ENCODE measurements at places on chromosomes 12 and 14.

GRCh38 chr12:90627180-90627896, 327.6 kb downstream of the CCER1 start:
- peak; percentile 25 for DNase-seq

DNA sequence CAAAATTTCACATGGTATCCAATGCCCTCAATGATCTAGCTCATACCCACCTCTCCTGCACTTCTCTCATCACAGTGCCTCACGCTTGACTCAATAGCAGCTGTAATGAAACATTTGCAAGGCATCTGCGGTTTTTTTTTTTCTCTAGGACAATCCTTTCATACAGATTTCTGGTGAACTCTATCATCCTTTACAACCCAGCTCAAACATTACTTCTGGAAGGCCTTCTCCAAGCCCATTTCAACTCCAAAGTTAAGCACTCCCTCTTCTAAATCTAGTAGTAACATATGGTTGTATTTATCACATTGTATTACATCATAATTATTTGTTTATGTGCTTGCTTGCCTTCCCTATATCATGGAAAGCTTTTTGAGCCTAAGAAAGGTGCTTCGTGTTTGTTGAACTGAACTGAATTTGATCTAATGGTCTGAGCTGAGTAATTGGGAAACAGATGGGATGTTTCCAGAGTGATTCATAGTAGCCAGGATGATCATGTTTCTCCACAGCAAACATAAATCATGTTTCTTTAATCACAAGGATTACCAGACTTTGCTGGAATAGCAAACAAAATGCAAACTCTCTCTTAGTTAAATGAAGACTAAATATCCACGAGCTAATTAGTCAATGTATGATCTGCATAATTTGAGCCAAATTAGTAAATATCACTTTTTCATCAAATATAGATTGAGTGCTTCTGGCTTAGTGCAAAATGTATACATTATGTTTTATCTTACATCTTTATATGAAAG, 14.3 kb downstream of the CFL2 start:
- DNase-seq, result peak; percentile 73

- no peak for DNase-seq
Observed at GRCh38 chr12:129195081-129195480, 341.8 kb downstream of the GLT1D1 start.

GRCh38 chr14:50099335-50099734, 17.0 kb downstream of the VCPKMT start:
- no peak for DNase-seq

GRCh38 chr12:54991161-54991990, 6.8 kb upstream of the TESPA1 start:
- DNase-seq, result no peak

DNA sequence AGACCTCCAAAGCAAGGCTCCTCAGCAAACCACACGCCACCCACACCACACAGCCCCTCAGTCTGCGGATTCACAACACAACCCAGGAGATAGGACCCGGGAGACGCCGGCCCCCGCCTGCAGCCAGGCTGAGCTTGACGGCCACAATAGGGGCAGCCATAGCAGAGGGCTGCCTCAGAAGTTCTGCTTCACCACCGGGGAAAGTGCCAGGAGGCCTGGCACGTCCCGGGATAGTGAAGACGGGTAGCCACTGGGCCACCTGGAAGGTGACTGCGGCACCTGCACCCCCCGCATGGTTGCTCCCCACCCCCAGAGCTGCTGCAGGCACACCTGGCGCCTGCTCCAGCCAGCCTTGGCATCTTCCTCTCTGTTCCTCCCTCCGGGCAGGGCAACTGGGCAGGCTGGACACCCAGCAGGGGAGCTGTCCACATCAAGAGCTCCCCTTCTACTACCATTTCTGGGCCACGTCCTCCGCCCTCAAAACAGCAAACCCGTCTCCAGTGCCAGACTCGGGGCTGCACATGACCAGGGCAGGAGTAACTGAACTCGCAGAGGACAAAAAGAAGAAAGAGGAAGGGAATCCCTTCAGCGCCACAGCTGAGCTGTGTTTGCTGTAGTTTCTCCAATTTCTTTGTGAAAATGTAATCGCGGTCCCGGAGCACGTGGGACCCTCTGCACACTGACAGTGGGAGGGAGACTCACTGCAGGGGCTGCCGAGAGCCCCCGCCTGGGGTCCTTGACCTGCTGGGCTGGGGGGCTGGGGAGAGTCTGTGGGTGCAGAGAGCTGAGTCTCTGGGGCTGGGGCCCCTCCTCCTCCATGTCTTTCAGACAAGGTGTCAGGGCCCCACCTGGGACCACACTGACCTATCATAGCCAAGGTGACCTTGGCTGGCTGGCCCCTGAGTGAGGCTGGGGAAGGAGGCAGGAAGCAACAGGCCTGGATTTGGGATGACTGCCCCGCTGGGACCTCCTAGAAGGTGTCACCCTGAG, 74.2 kb upstream of the C14orf180 start:
- no peak for DNase-seq

GRCh38 chr14:90444077-90444696, 47.4 kb downstream of the CALM1 start:
- DNase-seq, result no peak

- DNase-seq, result no peak
Observed at GRCh38 chr12:128867466-128867865, 14.2 kb downstream of the GLT1D1 start.

GRCh38 chr12:104578453-104578852, 121.7 kb downstream of the CHST11 start:
- DNase-seq, result peak; percentile 96

GRCh38 chr14:95025218-95025617, 132.1 kb downstream of the DICER1 start:
- no peak for DNase-seq

GRCh38 chr12:83335748-83336147, 649.0 kb downstream of the TMTC2 start:
- DNase-seq, result no peak

DNA sequence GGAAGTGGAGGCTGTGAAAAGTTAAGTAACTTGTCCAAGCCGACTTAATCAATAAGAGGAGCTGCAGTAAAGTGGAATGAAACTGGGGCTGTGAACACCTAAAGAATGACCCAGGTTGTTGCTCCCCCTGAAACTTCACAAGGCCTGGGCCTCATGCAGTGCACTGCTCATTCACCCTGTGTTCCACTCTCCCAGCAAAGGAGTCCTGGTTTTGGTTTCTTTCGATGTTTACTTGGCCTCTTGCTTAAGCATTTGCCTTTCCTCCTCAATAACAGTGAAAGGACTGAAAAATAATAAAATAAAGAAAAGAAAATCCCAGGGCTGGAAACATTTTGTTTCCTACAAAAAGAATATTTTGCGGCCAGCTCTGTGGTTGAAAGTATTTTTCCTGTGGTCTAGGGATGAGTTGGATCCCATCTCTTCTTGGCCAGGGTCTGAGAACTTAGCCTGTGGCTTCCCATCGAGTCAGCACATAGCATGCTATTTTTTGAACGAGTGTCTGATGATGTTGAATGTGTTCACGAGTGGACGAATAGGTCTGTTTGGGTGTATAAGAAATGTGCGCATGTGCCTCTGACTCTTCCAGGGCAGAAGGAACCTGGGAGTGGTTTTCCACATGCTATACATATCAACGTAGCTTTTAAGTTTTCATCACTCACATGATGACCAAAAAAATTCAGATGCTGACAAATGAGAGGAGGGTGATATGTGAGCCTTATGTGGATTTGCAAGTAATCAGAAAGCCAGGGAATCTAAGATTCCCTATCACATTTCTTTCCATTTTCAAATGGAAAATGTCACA, 349.8 kb downstream of the ZFP36L1 start:
- peak; percentile 45 for DNase-seq

GRCh38 chr12:28771968-28772367, 377.1 kb upstream of the FAR2 start:
- no peak for DNase-seq

GRCh38 chr14:37763266-37763665, 167.8 kb downstream of the TTC6 start:
- DNase-seq, result no peak

GRCh38 chr14:99207456-99207855, 64.5 kb downstream of the BCL11B start:
- no peak for DNase-seq

DNA sequence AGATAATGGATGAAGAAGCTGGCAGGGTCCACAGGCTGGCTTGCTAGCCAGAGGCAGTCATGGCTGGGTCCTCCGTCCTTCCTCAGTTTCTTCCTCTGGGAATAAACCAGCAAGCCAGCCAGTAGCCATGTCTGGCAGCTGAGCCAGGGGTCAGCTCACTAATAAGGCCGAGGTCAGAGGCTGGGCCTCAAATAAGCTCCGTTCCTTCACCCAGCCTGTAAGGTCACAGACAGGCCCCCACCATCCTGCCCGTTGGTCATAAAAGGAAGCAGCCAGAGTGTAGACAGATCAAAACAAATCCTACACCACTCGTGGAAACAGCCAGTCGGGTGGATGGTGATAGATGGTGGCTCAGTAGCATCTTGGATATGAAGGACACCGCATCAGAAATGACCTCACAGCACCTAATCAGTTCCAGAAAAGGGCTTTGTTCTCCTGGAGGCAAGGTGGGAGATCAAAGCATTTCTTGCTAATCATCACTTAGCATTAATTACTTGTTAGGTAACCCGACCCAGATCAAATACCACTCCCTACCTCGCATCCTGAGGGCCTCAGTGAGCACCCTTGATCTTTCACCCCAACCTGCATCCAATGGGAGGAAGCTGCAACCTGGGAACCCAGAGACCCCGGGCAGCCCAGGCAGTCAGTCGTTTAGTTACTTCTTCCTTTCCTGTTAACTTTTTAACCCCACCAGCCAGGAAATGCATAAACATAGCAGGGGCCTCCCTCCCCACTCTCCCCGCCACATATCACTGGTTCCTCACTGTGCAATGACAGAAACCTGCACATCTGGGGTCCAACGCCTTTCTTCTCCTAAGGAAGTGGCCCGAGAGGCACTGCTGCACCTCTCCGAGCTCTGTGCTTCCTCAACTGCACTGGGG, 90.2 kb downstream of the KDM2B start:
- no peak for DNase-seq

DNA sequence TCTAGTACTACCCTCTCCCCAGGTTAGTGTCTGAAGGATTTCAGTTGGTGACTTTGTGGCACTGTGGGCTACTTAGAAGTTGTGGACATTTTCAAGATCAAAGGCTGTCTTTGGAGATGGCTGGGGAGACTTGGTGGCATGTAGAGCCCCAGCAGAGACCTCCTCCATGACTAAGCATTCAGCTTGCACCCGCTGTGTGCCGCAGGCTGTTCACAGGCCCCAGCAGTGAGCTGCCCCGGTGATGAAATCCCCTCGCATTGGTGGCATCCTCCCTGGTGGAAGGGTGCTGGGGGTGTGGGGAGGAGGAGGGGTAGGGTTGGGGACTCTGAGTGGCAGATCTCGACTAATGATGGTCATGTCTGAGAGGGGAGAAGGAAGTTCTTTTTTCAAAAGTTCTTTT, 173.9 kb downstream of the TSPAN9 start:
- DNase-seq, result no peak

DNA sequence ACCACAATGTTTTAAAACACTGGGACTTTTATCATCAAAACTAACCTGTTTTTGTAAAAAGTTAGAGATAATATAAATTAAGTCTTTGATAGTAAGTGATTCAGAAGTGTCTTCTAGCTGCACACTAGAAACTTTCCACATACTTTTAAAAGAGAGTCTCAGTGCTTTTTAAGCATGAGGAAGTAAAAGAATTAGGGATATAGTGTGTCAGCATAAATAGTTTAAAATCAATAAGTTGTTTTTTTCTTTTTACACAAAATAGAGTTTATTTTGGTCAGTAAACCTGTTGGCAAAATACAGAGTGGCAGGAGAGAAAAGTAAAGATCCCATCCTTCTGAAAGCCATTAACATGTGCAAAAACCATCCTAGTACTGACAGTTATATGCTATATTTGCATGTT, 1.7 kb downstream of the DNM1L start:
- DNase-seq, result no peak

DNA sequence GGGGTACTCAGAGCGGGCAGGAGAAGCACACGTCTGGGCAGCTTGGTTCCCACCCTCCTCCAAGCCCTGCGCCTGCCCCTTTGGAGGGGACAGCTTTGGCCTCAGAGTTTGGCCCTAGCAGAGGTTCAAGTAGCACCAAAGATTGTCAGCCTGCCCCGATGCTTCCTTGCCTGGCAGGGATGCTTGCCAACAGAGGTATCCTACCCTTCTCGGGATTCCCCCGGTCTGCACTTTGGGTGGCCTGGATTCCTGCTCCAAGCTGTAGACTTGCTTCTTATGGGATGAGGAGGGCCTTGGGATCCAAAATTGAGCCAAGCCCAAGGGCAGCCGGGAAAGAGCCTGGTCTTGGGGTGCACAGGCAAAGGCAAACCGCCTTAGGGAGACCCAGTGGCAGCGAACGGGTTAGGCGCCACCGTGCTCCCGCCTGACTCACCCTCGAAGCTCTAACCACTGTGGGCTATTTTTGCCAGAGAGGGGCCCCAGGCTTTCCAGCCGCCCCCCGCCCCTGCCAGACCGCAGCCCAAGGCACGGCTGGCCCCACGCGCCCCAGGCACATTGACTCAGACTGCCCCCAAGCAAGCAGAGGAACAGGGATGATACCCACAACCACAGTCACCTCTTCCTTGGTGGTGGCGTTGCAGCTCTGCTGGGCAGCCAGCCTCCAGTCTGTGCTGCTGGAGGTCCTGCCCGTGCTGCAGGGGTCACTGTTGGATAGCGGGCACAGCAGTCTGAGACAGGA, 847 bp upstream of the WNT10B start:
- no peak for DNase-seq

DNA sequence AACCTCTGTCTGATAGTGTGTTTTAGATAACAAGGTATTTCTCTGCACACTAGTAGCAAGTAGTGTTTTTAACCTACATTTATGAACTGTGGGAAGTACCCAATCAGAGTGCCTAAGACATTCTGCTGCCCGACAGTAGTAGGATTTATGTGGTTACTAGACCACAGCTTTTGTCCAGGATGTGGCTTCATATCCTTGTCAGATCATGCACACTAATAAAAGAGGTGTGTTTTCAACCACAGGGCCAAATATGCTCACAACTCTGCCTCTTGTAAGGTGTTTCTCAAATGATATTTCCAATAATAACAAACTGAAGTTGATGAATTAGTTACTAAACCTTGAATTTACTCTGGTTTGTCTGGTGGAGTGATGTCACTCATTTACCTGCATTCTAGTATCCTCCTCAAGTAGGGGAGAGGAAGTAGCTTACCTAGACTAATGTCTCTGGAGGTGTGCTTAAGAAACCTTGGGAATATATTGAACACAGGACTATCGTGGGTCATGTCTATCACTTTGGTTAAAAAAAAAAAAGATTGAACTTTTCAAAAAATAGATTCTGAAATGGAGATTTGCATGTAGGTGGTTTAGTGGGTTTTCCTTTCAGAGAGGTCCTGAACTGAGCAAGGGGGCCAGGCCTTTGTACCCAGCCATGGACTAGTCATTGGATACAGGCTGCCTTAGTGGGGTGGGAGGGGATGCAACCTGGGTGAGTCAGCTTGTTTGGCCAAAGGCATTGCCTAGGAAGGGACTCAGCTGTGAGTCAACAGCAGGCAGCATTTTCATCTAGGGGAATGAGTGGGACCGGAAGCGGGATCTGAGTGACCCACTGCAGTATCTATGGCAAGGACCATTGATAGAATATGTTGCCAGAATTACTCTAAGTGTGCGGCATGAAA, 14.1 kb downstream of the FBXW8 start:
- DNase-seq, result peak; percentile 84

GRCh38 chr12:68831272-68831671, 23.3 kb downstream of the MDM2 start:
- DNase-seq, result no peak

Data from brain microvascular endothelial cell (primary cell).